Activated CD8-positive, alpha-beta T cell treated with anti-CD3 and anti-CD28 coated beads for 36 hours (primary cell): ENCODE measurements at places on chromosomes 12 and 14. TPM values are rescaled to one million over a fixed set of nuclear protein-coding genes. Genes with fewer than 3 reads are reported as not detected.

DNA sequence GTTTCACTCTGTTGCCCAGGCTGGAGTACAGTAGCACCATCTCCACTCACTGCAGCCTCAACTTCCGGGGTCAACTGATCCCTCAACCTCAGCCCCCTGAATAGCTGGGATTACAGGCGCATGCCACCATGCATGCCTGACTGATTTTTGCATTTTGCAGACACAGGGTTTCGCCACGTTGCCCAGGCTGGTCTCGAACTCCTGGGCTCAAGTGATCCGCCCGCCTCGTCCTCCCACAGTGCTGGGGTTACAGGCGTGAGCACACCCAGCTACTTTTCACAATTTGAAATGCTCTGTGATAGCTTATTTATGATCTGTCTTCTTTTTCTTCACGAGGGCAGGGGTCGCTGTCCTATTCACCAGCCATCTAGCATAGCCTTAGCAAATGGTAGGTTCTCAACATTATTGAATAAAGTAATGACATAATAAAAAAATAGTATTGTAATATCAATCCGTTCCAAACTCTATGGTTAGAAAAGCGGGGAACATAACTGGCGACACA, 477 bp upstream of the DDX47 start:
- DNase-seq, result no peak
- H3K36me3 ChIP-seq, result peaks cover 38% of the 10 kb centered on the region
- no peak overlapping the region for H3K4me3 ChIP-seq
- no peaks in the 10 kb centered on the region for H3K27me3 ChIP-seq
- H3K4me1 ChIP-seq, result peaks cover 59% of the 10 kb centered on the region

DNA sequence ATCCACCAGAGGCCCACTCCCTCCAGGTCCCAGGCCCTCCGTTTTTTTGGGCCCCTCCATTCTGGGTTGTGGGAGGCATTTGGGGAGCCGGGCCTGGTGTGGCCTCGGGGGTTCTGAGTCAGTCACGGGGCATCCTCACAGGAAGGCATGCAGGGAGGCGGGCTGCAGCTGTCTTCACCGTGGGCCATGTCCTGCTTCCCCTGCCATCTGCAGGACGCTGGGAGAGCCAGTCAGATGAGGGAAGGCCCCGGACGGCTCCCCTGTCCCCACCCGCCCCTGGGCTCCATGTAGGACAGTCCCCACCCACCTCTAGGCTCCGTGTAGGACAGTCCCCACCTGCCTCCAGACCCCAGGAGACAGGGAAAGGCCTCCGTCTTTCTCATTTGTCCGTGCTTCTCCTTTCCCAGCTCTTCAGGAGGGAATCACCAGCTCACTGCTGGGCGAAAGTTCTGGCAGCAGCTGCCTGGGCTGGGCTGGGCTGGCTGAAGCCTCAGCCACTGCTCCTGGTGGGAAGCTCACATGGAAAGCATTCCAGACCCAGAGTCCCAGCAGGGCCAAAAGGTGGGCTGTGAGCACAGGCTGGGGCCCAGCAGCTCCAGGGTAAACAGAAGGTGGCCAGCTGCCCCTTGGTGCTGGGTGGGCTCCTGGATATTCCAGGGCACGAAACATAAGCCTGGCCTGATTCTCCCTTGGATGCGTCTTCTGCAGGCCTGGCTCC, 217.8 kb downstream of the KIF26A start:
- no peaks in the 10 kb centered on the region for H3K36me3 ChIP-seq
- H3K27ac ChIP-seq, result no peak overlapping the region
- H3K4me1 ChIP-seq, result no peaks in the 10 kb centered on the region

DNA sequence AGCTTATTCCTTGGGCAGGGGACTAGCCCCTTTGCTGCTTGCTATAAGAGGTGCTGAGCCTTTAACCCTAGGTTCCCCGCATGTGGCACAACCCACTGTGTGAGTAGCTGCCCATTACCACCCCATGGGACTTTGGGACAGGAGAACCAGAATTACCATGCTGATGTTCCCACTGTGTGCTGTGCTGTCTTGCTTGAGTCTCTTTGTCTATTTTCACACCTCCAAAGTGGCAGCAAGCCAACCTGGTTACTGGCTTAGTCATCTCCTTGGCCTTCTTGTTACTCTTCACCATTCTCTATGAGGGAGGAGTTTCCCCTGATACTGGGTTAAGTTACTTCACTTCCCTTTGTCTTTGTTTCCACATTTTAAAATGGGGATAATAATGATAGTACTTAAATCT, 73.4 kb upstream of the ETV6 start:
- H3K4me1 ChIP-seq, result peaks cover 11% of the 10 kb centered on the region
- no peak overlapping the region for H3K4me3 ChIP-seq
- peaks cover 2% of the 10 kb centered on the region for H3K27me3 ChIP-seq

NRXN3 gene
- not detected for total RNA-seq

- DNase-seq, result no peak
- H3K4me3 ChIP-seq, result no peak overlapping the region
- H3K4me1 ChIP-seq, result peaks cover 13% of the 10 kb centered on the region
- peaks cover 20% of the 10 kb centered on the region for H3K36me3 ChIP-seq
- H3K27ac ChIP-seq, result no peak overlapping the region
Measured at GRCh38 chr12:59737725-59738463, 142.1 kb downstream of the SLC16A7 start.

GRCh38 chr12:26648066-26648465, 184.9 kb downstream of the ITPR2 start:
- H3K36me3 ChIP-seq, result peaks cover 38% of the 10 kb centered on the region
- peaks cover 6% of the 10 kb centered on the region for H3K4me1 ChIP-seq
- no peak overlapping the region for H3K27ac ChIP-seq
- no peaks in the 10 kb centered on the region for H3K27me3 ChIP-seq
- no peak overlapping the region for H3K4me3 ChIP-seq

DNA sequence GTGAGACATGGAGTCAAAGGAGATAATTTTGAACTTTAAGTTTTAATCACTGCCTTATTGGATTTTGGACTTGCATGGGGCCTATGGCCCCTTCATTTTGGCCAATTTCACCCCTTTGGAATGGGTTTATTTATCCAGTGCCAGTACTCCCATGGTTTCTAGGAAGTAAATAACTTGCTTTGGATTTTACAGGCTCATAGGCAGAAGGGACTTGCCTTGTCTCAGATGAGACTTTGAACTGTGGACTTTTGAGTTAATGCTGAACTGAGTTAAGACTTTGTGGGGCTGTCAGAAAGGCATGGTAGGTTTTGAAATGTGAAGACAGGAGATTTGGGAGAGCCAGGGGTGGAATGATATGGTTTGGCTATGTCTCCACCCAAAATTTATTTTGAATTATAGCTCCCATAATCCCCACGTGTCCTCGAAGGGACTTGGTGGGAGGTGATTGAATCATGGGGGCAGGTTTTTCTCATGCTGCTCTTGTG, 448.1 kb downstream of the NAV3 start:
- H3K27me3 ChIP-seq, result no peaks in the 10 kb centered on the region
- H3K4me1 ChIP-seq, result no peaks in the 10 kb centered on the region
- H3K4me3 ChIP-seq, result no peak overlapping the region

TMPRSS12 gene
- not detected for total RNA-seq

DNA sequence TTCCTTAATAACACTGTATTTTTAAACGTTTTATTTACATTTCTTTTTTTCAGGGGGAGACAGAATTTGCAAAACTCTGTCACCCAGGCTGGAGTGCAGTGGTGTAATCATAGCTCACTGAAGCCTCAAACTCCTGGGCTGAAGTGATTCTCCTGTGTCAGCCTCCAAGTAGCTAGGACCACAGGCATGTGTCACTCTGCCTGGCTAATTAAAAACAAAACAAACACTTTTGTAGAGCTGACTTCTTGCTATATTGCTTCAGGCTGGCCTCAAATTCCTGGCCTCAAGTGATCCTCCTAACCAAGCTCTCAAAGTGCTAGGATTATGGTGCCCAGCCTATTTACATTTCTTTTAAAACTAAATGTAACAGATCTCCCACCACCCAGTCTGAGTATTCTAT, 12.7 kb downstream of the CPSF6 start:
- H3K4me3 ChIP-seq, result no peak overlapping the region
- H3K27me3 ChIP-seq, result no peaks in the 10 kb centered on the region
- H3K4me1 ChIP-seq, result peaks cover 53% of the 10 kb centered on the region
- no peak for DNase-seq
- H3K27ac ChIP-seq, result peak overlapping the region; percentile 6

NAA30 gene
- 13.7 TPM for total RNA-seq

- peaks cover 15% of the 10 kb centered on the region for H3K27me3 ChIP-seq
- H3K36me3 ChIP-seq, result no peaks in the 10 kb centered on the region
- H3K4me1 ChIP-seq, result no peaks in the 10 kb centered on the region
- H3K27ac ChIP-seq, result no peak overlapping the region
- DNase-seq, result no peak
- no peak overlapping the region for H3K4me3 ChIP-seq
Measured at GRCh38 chr14:100712490-100712889, 14.2 kb upstream of the DLK1 start.

GRCh38 chr14:24312736-24313507, 1.6 kb downstream of the LTB4R start:
- peak overlapping the region; percentile 63 for H3K27ac ChIP-seq
- peak overlapping the region; percentile 58 for H3K4me3 ChIP-seq
- H3K4me1 ChIP-seq, result peaks cover 67% of the 10 kb centered on the region
- H3K27me3 ChIP-seq, result no peaks in the 10 kb centered on the region
- peaks cover 22% of the 10 kb centered on the region for H3K36me3 ChIP-seq

LRIG3 gene
- total RNA-seq, result not detected

KRT75 gene
- not detected for total RNA-seq

ADCY4 gene
- total RNA-seq, result 1.5 TPM

GUCY2C gene
- total RNA-seq, result not detected

SERPINA3 gene
- total RNA-seq, result not detected
